ENCODE measurements at places on chromosomes 4 and X.
A peak's percentile ranks its signal among the peaks of the same experiment; 100 is the strongest.

DNA sequence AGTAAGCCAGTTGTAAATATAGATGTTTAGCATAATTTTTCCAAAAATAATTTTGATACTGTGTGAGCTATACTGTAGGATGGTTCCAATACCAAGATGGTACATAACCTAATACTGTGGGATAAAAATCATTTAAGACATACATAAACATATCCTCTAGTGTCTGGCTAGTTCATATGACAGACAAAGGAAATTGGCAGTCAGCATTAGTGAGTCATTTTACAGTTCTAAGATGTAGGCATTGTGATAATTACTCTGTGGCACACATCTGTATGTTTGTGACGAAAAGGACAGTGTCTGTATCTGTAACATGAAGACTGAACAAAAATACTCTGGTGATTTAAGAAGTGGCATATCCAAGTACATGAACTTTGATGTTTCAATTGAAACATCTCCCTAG, 49.6 kb downstream of the UGT2A2 start:
- DNase-seq = no peak

DNA sequence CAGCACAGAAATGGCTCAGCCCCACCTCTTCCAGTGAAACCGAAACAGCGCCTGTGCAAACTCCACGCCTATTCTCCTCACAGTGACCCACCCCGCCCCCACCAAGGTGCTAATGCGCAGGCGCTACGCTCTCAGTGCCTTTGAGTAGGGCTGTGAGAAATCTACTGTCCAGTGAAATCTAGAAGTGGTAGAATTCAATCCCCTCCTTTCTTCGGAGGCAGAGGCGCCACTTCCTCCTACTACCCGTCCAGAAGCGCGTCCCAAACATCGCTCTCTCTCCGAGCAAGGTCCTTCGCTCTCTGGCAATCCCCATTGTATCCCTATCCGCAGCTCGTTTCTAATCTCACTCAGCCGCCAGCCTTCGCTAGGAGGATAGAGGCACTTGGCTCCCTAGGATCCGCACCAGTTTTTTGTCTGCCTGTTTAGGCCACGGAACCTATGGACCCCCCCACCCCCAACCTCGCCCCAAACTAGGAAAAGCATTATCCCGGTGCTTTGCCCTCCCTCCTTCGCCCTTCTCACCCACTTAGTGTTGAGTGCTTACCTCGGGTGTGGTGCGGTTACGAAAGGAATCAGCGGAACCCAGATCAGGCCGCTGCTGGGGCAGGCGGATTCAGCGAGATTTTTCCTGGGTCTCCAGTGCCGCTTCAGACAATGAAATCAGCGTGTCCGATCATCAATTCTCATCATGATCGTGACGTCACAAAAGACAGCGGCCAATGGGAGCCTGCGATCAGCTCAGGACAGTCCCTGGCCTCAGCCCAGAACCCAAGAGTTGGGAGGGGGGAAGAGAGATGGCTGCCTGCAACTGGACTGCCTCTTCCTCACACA, at the start of gene HDX:
TSS of gene HDX (minus strand) at position 656 of the 831 bp plus-strand sequence. CDS start 27,056 bp downstream, outside the sequence.
- DNase-seq = peak; percentile 12

GRCh38 chr4:153579872-153580271, 104.2 kb upstream of the TLR2 start:
- DNase-seq = no peak

- no peak for DNase-seq
Observed at GRCh38 chr4:11497972-11498371, 69.3 kb upstream of the HS3ST1 start.

- DNase-seq = no peak
Observed at GRCh38 chrX:69151866-69152284, 13.4 kb downstream of the PJA1 start.

- DNase-seq = no peak
Observed at GRCh38 chr4:42268824-42269223, 116.4 kb upstream of the BEND4 start.

- peak; percentile 68 for DNase-seq
Observed at GRCh38 chrX:131816551-131817136, 206.5 kb upstream of the STK26 start.

DNA sequence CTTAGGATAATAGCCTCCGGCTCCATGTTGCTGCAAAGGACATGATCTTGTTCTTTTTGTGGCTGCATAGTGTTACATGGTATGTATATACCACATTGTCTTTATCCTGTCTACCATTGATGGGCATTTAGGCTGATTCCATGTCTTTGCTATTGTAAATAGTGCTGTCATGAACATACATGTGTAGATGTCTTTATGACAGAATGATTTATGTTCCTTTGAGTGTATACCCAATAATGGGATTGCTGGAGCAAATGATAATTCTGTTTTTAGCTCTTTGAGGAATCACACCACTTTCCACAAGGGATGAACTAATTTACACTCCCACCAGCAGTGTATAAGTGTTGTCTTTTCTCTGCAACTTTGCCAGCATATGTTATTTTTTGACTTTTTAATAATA, 4.6 kb downstream of the RAB33B start:
- DNase-seq = no peak

DNA sequence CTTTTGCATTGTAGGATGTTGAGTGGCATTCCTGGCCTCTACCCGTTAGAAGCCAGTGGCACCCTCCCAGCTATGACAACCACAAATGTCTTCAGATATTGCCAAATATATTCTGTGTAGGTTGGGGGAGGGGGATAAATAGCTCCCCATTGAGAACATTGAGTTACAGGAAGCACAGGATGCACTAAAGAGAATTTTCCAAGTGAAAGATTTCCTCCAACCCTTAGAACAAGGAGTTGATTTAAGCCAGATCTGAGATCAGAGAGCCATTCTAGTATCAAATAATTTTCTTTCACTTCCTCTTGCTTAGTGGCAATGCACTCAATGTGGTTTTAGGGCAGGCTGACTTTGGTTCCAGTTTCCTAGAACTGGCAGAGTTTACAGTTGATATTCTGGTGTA, 436.6 kb downstream of the C4orf33 start:
- no peak for DNase-seq

DNA sequence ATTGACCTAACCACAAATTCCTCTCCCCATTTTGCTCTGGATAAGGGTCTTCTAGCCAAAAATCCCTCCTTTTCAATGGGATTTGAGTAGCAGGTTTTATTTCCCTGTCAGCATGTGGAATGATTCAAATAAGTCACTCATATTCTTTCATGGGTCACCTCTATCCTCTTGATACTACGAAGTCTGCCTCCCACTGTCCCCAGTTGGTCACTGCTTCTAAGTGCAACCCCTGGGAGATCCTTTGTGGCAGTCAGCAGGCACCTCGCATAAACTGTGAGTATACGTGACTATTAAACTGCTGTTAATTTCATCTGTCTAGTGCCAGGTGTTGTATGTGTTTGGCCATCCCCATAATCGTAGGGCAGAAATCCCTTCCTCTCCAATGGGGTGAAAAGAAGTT, 1667.9 kb upstream of the PCDH7 start:
- DNase-seq = no peak

- no peak for DNase-seq
Observed at GRCh38 chr4:95531141-95531540, 17.6 kb downstream of the UNC5C start.

DNA sequence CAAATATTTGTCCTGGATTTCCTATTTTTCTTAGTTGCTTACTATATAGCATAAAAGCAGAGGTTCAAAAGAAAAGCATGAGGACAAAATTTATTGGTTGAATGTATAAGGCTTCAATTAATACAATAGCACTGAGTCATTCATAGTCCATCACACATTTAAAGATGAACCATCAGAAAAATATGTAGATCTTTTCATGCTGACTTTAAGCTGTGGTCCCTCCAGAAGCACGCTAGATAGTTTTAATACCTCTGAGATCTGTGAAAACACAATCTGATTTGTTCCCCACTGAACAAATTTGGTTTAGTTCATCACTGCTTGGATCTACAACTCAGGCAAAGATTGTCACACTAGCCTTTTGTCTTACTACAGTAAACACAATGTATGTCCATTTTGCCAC, 377.2 kb upstream of the ANXA10 start:
- DNase-seq = no peak

GRCh38 chr4:113588895-113589668, 172.5 kb downstream of the CAMK2D start:
- DNase-seq = no peak

DNA sequence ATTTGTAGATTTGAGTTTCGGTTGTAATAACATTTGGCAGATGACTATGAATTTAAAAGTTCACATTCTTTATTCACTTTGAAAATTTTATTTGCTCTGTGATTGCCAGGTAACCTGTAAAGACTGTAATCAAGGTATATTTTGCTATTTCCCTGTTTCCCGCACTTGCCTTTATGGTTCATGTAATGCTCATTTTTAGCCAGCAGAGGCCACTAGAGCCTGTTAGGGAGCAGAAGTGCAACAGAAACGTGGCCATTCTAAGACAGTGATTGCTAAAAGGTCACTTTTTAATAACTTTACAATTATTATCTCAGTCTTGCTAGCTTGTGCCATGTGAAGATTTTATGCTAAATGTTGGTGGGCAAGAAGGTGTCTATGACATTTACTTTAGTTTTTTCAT, 12.4 kb downstream of the YIPF6 start:
- no peak for DNase-seq

DNA sequence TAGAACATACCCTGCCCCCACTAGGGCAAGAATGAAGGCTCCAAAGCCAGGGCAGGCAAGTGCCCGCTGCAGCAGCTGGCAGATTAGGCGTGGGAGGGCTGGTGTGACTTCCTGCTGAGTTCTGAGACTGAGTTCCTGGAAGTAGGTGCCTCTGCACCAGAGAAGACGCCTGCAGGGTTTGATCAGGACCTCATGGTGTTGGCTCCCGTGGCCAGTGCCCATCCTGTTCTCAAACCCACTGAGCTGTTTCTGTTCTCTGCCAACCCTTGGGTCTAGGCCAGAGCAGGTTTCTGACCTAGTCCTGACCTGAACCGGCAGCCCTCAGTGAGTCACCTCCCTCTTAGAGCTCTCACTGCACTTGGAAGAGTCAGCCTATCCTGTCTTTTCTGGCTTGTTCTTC, 220.7 kb downstream of the HS6ST2 start:
- peak; percentile 0 for DNase-seq

DNA sequence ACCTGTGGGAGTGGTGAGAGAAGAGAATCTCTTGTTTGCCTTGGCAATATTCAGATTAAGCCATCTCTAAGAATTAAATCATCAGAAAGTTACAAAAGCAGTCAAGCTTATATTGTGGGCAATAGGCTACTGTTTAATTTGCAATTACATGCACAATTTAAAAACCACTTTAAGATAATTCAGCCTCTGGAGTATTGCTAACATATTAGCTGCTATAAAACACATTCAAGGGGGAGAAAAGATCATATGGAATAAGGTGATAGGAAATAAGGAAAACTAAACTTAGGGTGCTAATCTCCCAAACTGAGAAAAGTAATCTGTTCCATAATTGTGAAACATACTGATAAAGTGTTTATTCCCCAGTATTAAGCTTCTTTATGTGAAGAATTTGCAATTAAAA, 103.9 kb downstream of the ARAP2 start:
- no peak for DNase-seq

GRCh38 chrX:74160816-74161215, 143.2 kb upstream of the ZCCHC13 start:
- no peak for DNase-seq

- no peak for DNase-seq
Observed at GRCh38 chrX:69320116-69320515, 154.9 kb upstream of the PJA1 start.

DNA sequence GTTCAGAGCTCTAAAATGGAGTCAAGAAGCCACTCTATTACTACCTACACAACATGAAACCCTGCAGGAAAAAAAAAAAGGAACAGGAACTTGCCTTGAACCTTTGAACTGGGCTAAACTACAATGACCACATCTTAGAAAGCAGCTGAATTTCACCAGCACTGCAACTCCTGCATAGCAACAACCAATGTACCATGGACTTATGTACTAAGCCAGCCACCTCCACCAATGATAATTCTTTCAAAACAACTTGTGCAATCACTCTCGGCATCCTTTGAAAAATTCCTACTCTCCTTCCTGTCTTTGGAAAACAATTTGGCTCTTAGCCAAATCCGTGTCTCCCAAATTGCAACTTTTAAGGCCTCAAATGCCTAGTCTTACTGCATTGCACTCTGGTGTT, 26.8 kb upstream of the FMR1 start:
- DNase-seq = no peak

DNA sequence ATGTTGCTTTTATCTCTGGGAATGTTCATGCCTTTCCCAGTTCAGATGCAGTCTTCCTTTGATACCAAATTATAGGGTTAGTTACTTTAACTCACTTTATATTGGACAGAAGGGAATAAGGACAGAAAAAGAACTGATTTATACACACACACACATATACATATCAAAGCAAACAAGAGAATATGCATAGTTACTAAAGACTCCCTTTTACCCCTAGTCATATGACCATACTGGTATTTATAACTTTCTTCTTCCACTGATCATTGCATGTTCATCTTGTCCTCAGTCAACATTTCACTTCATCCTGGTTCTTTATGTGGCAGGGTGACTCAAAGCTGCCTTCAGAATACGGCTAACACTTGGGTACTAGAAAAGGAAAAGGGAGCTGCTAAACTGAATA, 120.4 kb downstream of the PARM1 start:
- DNase-seq = no peak

DNA sequence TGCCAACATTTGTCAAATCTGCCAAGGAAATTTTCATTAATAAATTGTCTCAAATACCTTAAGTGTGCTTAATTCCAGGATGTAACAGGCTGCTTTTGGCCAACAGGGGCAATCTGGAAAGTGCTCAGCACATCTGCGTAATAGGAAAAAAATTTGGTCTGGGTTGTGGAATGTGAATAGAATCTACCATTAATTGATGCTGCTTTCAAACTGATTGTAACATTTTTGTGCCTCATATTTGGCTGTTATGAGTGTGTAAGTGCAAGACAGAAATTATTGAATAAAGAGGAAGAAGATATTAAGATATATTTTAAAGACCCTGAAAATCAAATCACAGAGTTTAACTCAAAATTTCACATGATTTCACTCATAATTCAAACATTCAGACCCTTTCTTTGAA, 41.1 kb downstream of the REELD1 start:
- no peak for DNase-seq

DNA sequence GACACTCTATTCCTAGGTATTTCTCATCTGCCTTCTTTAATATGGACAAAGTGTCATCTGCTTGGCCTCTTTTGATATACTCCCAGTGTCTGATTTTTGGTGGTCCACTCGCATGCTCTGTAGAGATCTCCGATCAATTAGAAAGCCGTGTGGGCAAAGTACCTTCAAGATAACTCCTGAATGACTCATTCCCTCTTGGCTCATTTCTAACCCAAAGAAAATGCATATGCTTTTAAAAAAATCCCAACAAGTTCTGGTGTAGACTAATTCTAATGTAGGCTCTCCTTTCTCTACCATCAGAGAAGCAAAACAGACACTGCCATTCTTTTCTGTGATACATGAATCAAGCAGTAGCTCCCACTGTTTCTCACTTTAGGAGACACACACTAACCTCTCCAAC, 714.9 kb upstream of the ADGRL3 start:
- no peak for DNase-seq

GRCh38 chrX:103092942-103093341, at the start of gene NXF3:
TSS of gene NXF3 (minus strand) at chrX:103093143. CDS start at chrX:103093023, 120 bp downstream.
- DNase-seq = no peak

GRCh38 chr4:182808673-182809416, 108.3 kb downstream of the DCTD start:
- peak; percentile 51 for DNase-seq
